ENCODE measurements at places on chromosomes 7 and 10. TPM values are rescaled to one million over a fixed set of nuclear protein-coding genes. Genes with fewer than 3 reads are reported as not detected.

Gene HOXA1
- total RNA-seq = 1.2 TPM

Gene SLC26A3
- total RNA-seq = not detected

Gene FRAT1
- total RNA-seq = 2.6 TPM

Gene VIPR2
- 6.0 TPM for total RNA-seq

Gene CYP26C1
- under 0.01 TPM for total RNA-seq

Gene PDE6C
- total RNA-seq = not detected

Gene AKR1C2
- total RNA-seq = 33.4 TPM

Gene GPRIN2
- 4.9 TPM for total RNA-seq

Gene DRGX
- 3.4 TPM for total RNA-seq

Gene LRRC18
- not detected for total RNA-seq

Gene TAS2R3
- 3.6 TPM for total RNA-seq

Measured in spinal cord (tissue), 10 donors.